Caco-2 (cell line): ENCODE measurements at places on chromosomes 5 and 9. TPM values are rescaled to one million over a fixed set of nuclear protein-coding genes. Genes with fewer than 3 reads are reported as not detected.

DNA sequence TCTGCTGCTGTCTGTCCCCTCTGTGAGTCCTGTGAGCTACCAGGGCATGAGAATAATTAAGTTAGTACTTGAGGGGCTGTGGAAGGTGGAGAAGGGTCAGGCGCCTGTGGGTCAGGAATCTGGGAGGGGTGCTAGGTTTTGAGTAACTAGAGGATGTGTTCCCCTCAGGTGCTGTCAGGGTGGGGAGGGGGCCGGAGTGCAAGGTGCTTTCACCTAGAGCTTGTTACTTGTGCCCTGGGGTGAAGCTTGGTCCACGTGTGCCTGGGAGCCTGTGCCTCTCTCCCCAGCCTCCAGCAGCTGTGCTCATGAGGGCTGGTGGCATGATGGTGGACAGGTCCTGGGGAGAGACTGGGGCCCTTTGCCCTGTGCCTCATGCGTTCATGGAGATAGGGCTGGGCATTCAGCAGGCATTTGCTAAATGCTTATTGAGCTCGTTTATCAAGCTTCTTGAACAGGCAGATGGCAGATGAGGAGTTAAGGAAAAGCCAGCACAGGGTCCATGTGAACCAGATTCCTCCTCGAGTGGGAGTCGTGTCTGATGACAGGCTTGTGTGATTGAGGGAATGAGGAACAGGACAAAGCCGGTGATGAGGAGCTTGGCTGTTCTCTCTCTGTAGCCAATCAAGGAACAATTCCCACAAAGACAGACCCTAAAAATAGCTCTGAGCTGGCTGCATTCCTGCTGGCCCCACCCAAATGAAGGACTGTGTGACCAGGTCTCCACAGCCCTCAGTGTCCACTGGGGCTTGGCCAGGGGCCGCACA is 40.9 kb downstream of the CACNA1B start:
- no peak for DNase-seq

- no peak for DNase-seq
Observed at GRCh38 chr9:26656003-26656870, 236.4 kb downstream of the CAAP1 start.

- DNase-seq: no peak
Observed at GRCh38 chr5:103541569-103541968, 21.0 kb downstream of the NUDT12 start.

DNA sequence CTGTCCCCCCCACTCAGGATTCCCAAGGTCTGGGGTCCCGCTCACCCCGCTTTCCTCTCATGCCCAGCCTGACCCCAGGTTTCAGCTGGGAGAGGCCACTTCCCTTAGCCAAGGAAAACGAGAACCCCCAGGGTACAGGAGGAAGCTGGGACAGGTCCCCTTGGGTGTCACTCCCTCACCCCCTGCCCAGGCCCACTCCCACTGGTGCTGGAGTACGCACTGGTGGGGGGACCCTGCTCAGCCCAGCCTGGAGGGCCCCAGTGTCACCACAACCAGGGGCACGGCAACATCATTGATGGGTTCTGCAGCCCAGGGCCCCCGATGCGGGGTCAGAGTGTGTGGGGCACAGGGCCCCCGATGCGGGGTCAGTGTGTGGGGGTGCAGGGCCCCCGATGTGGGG is 145.0 kb upstream of the CDKN2B start:
- no peak for DNase-seq

Gene FBN2
- 0.09 and 0.56 TPM in 2 replicates for total RNA-seq

Gene IZUMO3
- total RNA-seq: not detected in 2 replicates

Gene PGM5
- 4.2 and 6.5 TPM in 2 replicates for total RNA-seq

Gene TEK
- not detected in 2 replicates for total RNA-seq

Gene PCDHA7
- total RNA-seq: not detected in 2 replicates
